Immature natural killer cell (primary cell): ENCODE measurements at places on chromosomes 5 and 9. TPM values are rescaled to one million over a fixed set of nuclear protein-coding genes. Genes with fewer than 3 reads are reported as not detected.

GRCh38 chr9:137860361-137860760, 17.2 kb upstream of the CACNA1B start:
- H3K27ac ChIP-seq, result no peak overlapping the region
- DNase-seq, result no peak
- peaks cover 10% of the 10 kb centered on the region for H3K36me3 ChIP-seq
- H3K4me1 ChIP-seq, result no peaks in the 10 kb centered on the region
- peaks cover 2% of the 10 kb centered on the region for H3K27me3 ChIP-seq

GRCh38 chr9:126527109-126527825, 86.5 kb upstream of the LMX1B start:
- no peak overlapping the region for H3K27ac ChIP-seq
- peaks cover 19% of the 10 kb centered on the region for H3K4me1 ChIP-seq
- DNase-seq, result no peak

DNA sequence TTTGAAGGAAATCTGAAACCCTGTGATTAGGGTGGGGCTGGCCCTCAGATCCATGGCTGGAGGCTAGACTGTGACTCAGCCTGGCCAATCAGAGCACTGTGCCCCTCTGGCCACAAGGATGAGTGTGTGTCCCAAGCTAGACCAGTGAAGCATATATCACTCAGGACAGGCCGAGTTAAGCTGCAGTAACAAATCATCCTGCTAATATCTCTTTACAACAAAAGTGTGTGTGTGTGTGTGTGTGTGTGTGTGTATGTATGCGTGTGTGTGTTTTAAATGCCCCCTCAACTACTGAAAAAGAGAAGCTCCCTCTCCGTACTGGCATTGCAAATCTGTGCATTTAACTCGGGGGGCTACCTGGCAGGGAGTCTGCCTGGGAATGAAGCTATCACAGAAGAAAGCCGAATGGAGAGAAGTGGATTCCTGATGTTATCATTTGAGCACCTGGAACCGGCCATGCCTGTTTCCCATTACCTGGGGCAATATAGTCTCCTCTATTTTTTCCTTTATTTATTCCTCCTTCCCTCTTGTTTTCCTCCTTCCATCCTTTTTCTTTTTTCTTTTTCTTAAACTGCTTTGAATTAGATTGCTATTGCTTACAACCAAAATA, 25.6 kb downstream of the STC2 start:
- no peak overlapping the region for H3K27ac ChIP-seq
- peaks cover 4% of the 10 kb centered on the region for H3K27me3 ChIP-seq
- no peak for DNase-seq
- H3K4me1 ChIP-seq, result no peaks in the 10 kb centered on the region
- no peak overlapping the region for H3K4me3 ChIP-seq

GRCh38 chr9:86351880-86352279, 2.3 kb downstream of the TUT7 start:
- H3K27me3 ChIP-seq, result peaks cover 6% of the 10 kb centered on the region
- no peak for DNase-seq
- H3K36me3 ChIP-seq, result peaks cover 19% of the 10 kb centered on the region

Gene FOXD4L6
- not detected for polyA plus RNA-seq

DNA sequence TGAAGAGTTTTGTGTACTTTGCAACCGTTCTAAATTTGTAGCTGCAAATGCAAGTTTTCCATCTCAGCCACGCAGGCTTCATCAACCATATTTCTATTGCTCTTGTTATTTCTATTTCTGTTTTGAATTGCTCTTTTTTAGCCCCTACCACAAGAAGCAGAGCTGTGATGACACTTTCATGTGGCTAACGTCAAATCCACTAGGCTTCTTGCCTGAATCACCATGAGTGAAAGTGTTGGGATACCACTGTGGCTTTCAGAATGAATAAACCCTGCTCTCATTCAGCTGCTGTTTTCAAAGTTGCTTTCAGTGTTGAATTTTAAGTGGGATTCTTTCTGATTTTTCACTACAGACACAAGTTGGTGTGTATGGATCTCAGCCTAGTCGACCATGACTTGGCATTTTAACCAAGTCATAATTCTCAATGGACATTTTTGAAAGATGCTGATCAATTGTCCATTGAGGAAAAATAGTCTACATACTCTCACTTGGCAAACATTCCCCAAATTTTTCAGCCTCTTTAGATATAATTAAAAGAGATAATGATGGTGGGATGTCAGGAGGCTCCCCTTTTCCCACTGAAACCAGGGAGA, 41.0 kb upstream of the MTAP start:
- no peaks in the 10 kb centered on the region for H3K36me3 ChIP-seq
- H3K4me1 ChIP-seq, result no peaks in the 10 kb centered on the region
- H3K4me3 ChIP-seq, result no peak overlapping the region
- H3K27me3 ChIP-seq, result peaks cover 8% of the 10 kb centered on the region

Gene CARTPT
- polyA plus RNA-seq, result not detected

GRCh38 chr5:130168211-130168610, 263.9 kb downstream of the CHSY3 start:
- no peak for DNase-seq
- H3K4me3 ChIP-seq, result no peak overlapping the region
- H3K27ac ChIP-seq, result no peak overlapping the region
- peaks cover 28% of the 10 kb centered on the region for H3K4me1 ChIP-seq
- H3K27me3 ChIP-seq, result no peaks in the 10 kb centered on the region
- H3K36me3 ChIP-seq, result no peaks in the 10 kb centered on the region

Gene GDNF
- not detected for polyA plus RNA-seq

Gene SPATA6L
- polyA plus RNA-seq, result 0.49 TPM

DNA sequence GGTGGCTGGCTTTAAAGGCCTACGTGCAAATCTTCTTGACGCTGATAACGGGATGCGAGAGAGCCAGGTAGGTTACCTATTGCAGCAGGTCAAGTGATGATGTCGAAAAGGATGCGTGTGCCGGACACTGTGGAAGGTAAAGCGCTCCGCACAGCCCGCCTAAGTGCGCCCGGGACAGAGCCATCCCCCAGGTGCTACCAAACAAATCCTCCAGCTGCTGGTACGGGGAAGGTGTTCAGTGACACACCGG, 245 bp upstream of the DNAJC25 start:
- H3K4me1 ChIP-seq, result peaks cover 53% of the 10 kb centered on the region
- H3K27me3 ChIP-seq, result peaks cover 5% of the 10 kb centered on the region
- H3K27ac ChIP-seq, result peak overlapping the region; percentile 89
- H3K36me3 ChIP-seq, result no peaks in the 10 kb centered on the region
- peak overlapping the region; percentile 100 for H3K4me3 ChIP-seq

Gene TRPM3
- not detected for polyA plus RNA-seq

- no peak overlapping the region for H3K27ac ChIP-seq
- DNase-seq, result no peak
- H3K4me3 ChIP-seq, result no peak overlapping the region
Measured at GRCh38 chr9:23850690-23851629, 24.9 kb upstream of the ELAVL2 start.

GRCh38 chr5:154547551-154547950, 69.5 kb upstream of the HAND1 start:
- H3K4me3 ChIP-seq, result no peak overlapping the region
- no peak overlapping the region for H3K27ac ChIP-seq
- H3K4me1 ChIP-seq, result no peaks in the 10 kb centered on the region
- H3K36me3 ChIP-seq, result no peaks in the 10 kb centered on the region
- no peak for DNase-seq

DNA sequence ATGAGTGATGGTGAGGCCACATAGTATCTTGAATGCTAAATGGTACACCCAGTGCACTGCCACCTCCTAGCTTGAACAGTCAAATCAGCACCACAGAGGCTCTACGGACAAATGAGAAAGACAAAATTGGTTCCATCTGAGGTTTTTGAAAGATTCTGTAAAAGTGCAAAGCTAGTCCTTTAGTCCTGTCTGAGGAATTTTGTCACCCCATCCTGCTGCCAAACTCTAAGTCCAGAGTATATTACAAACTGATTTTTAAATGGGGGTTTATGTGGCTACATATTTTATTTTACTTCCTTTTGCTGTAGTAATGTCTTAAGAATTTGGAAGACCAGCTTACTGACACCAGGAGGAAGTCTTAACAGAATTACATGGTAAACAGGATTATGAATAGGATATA, 7.7 kb downstream of the FREM1 start:
- no peak overlapping the region for H3K4me3 ChIP-seq
- no peak overlapping the region for H3K27ac ChIP-seq
- no peaks in the 10 kb centered on the region for H3K36me3 ChIP-seq

DNA sequence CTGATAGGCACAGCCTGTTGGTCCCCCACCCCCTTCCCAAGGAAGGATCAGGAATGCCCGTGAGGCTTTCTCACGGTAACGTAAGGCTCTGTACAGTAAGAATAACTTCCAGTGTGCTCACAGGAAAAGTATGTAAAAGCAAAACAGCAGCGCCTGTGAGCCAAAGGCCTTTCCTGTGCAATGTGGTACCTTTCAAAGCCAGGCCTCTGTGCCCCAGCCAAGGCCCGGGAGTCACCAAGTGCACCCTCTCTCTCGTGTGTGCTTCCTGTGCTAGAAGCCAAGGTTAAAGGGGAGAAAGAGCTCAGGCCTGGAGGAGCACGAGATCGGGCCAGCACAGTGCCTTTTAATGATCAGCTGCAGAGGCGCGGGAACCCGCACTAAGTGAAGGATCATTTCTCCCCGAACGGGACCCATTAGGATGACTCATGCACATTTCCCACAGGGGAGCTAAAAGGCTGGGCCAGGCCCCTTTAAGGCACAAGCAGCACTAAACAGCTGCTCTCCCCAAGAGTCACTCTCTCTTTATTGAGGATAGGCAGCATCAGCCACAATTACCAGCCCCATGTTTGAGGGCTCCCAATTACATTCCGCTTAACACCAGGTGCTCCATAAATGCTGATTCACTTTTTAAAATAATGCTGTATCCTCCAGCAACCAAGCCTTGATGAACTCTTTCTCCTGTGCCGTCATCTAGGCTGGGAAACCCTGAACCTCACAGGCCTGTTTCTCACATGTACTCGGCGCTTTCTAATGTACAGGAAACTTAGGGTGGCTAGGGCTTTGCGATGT, 42.8 kb downstream of the SHB start:
- DNase-seq, result no peak
- no peaks in the 10 kb centered on the region for H3K4me1 ChIP-seq
- H3K27ac ChIP-seq, result no peak overlapping the region
- H3K4me3 ChIP-seq, result no peak overlapping the region

DNA sequence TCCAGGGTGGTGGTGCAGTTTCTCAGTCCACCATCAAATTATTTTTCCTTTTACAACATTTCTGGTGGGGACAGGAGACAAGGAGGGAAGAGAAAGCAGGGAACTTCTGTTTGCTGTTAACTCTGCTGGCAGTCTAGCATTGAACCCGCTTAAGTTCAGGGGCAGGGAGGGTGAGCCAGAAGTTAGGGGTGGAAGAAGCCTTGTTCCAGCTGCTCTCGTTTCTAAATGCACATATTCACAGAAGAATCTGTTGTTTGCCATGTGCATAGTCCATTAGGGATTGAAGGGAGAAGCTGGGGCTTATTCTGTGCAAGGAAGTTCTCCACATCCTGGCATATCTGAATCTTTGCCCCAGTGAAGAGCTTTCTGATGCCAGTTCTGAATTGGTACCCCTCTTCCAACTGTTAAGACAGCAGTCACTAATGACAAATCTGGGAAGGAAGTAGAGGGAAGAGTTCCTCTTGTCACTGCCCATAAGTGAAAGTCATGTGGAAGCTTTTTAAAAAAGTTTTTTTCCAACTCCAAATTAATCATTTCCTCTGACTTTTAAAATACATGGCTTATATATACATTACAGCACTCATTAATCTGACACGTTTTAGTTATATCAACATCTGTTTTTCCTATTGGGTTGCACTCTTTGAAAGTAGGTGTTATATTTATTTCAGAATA, 32.6 kb upstream of the ACOT12 start:
- no peak overlapping the region for H3K4me3 ChIP-seq
- peaks cover 1% of the 10 kb centered on the region for H3K27me3 ChIP-seq
- H3K4me1 ChIP-seq, result peaks cover 5% of the 10 kb centered on the region
- DNase-seq, result no peak
- no peaks in the 10 kb centered on the region for H3K36me3 ChIP-seq

Gene ACTBL2
- not detected for polyA plus RNA-seq

DNA sequence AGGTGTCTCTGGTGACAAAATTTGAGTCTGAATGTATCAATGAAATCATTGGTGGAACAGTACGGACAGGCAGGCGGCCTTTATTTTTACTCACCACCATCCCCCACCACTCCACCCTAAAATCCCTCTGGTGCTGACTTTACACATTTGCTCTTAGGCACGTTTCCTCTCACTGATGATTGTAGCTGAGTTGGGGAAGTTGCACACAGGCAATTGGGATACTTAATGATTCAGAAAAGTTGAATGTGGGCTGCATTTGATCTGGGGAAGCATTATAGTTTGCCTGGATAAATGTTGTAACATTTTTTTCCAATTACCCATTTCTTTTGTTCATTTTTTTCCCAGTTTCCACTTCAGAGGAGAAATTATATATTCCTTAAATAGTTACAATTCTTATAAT, 658.4 kb downstream of the TLR4 start:
- no peaks in the 10 kb centered on the region for H3K4me1 ChIP-seq
- H3K36me3 ChIP-seq, result no peaks in the 10 kb centered on the region
- no peak overlapping the region for H3K27ac ChIP-seq
- H3K27me3 ChIP-seq, result no peaks in the 10 kb centered on the region
- no peak overlapping the region for H3K4me3 ChIP-seq

Gene VPS13A
- polyA plus RNA-seq, result 5.6 TPM

DNA sequence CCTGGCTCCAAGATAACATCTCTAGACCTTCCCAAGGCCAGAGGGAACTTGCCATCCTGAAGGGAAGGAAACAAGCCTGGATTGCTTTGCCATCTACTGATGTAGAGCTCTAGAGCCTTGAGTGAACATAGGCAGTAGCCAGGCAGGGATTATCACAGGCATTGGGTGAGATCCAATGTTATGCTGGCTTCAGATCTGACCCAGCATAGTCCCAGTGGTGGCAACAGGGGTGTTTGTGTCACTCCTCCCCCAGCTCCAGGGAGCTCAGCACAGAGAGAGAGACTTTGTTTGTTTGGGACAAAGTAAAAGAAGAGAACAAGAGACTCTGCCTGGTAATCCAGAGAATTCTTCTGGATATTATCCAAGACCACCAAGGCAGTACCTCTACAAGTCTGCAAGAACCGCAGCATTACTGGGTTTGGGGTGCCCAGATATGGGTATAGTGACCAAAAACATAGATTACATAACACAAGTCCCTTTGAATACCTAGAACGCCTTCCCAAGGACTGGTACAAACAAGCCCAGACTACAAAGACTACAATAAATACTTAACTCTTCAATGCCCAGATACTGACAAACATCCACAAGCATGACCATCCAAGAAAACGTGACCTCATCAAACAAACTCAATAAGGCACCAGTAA, 137.6 kb upstream of the DAPK1 start:
- DNase-seq, result no peak

- H3K4me3 ChIP-seq, result no peak overlapping the region
- no peaks in the 10 kb centered on the region for H3K36me3 ChIP-seq
- no peak overlapping the region for H3K27ac ChIP-seq
- no peak for DNase-seq
- peaks cover 1% of the 10 kb centered on the region for H3K27me3 ChIP-seq
- H3K4me1 ChIP-seq, result no peaks in the 10 kb centered on the region
Measured at GRCh38 chr9:108727580-108728111, 128.1 kb downstream of the ACTL7B start.
